GF-D8 (cell line): ENCODE measurements at places on chromosomes 2 and 18.

DNA sequence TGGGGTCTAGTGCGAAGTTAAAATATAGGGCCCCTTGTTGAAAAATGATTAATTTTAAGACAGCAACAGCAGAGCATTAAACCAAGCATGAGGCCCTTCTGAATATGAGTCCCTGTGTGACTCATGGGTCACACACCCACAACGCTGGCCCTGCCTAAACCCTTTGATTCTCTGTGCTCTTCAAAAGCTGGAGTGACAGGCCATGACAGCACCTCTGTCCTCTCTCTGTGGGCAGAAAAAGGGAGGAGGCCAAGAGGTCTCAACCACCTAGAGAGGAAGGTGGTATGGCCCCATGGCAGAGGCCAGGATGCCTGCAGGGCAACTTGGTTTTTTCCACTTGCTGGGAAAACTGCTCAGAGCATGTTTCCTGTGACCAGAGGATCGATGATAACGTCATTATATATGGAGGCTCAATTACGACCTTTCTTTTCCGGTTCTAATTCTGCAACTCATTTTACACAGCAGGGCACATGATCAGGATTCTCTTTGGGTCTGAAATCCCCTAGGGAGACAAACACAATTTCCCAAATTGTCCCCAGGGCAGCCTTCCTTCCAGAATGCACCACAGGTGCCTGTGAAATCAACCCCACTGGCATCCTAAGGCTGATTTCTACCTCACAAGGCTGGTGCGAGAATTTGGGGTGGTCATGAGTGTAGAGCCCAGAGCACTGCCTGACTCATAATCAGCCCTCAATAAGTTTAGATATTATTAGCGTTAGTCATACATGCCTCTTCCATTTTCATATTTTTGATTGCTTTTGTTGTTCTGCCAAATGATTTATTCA lies 102.0 kb upstream of the PPP1CB start:
- no peak for DNase-seq

DNA sequence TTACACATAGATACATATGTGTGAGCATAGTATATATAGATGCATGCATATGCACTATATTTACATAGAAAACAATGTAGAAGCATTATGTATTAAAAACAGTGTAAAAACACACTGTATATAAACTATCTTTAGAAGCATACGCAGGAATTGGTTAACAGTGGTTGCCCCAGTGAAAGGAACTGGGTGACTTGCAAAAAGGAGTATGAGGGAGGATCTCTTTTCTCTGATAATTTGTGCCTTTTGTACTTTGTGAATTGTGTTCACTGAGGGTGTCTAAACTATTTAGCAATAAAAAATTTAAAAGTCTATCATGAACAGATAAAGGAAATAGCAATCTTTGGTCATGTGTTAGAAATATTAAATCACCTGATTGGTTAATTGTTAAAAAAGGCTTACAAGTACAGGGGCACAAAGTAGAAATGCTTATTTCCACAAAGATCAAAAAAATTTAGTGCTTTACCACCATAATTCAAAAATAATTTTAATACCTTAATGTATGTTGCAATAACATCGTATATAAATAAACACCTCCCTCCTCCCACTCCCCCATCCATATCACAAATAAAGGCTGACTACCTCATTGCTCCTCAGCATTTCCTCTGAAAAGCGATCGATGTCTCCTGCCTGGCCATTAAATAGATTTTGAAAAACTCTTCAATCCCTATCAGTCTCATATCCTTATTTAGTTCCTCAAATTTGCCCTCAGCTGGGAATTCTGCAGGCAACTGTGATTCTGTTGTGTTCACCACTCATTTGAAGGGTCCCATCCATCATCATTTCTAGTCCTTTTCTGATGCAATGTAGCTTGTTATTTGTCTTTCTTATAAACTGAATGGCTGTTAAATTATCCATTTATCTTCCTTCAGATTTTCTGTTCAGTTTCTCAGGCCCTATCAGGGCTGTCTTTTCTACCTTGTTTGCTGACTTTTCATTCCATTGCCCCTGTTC lies 257.3 kb downstream of the AGPS start:
- DNase-seq, result no peak

DNA sequence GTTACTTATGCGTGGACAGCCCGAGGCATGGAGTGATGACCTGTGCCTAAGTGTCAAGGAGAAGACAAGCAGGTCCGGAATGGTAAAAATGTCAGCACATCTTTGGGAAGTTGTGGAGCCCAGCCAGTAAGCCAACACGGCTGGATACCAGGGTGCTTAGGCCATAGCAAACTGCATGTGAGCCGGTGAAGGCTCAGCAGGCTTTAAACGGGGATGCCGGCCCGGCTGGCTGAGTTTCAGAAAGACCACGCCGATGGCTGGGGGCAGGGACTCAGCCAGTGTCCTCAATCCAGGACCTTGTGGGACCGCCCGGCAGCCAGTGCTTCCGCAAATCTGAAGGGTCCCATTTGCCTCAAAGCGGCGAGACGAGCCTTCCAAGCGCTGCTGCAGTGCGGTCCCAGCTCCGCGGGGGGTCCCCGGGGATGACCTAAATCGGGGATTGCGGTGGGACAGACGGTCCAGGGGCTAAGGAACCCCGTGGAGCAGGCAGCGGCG lies 946 bp upstream of the AGAP1 start:
- DNase-seq, result no peak

DNA sequence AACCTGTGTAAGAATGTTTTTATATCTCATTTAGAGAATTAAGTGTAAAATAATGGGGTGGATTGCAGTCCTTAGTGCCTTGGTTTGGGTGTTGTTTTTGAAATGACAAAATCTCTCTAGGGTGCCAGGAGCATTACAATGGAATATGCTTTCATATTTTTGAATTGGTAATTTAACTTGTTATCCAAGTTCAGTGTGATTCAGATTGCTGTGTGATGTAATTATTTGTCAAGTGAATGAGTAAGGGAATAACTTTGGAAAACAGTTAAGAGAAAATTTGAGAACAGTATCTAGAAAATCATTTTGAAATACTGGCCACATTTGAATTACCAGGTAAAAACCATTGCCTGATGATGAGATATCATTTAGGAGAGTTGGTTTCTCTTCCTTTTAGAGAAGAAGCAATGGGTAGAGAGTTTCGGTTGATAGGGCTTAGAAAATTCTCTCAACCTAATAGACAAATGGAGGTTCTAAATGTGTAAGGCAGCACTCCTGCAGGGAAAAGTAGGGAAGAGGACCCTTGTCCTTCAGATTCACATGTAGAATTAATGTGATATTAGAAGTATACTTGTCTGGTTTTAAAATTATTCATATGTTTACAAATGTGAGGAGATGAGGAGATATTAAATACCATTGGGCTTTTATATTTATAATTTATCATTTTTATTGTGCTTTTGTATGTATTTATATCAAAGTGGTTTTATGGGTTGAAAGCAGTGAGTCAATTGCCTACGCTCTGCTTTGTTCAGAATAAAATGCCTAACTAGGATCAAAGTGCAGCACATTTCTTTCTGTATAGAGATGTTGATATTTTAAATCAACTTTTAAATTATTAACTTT lies 124.8 kb downstream of the PHLPP1 start:
- no peak for DNase-seq

DNA sequence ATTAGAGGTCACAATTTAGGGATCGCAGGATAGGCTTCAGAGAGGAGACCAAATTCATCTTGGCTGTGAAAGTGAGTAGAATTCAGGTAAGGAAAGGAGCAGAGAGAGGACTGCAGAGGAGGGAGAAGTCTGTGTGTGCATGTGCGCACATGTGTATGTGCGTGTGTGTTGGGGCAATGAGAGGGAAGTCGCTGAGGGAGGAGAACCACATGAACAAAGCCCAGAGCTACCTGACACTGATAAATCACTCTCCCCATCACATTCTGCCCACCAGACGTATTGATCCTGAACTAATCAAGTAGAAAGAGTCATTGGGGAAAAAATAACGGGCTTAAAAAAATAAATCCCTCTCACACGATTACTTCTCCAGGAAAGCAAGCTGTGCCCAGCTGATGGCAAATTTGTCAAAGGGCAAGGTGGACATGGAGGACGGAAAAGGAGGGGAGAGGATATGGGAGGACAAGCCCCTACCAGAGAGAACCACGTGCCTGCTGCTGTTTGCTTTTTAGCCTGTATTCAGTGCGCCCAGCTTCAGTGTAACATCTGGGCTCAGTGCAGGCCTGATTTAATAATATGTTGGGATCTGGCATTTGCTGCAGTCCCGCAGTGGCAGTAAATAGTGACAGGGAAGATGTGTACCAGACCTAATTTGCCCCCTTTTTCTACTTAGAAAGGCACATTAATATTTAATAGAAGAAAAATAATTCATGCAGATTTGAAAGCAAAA lies 307.5 kb downstream of the C1D start:
- DNase-seq, result no peak

GRCh38 chr2:141611981-141612380 lies 518.8 kb downstream of the LRP1B start:
- DNase-seq, result no peak

DNA sequence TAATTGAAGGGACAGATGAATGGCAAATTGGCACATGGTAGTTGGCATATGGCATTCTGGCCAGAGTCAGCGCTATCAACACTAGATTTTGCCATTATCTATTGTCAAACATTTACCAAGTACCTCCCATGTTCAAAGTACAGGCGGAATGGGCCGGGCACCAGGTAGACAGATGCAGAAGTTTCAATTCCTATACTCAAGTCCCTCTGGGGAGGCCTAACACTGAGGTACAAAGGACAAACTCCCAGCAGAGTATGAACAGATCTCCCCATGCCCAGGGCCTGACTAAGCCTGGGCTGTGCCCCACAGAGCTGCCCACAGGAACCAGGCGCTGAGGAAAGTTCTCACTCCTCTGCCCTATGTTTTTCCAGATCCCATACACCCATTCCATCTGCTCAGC lies 257.5 kb upstream of the KLHL29 start:
- no peak for DNase-seq
